Non-pigmented ciliary epithelial cell (primary cell): ENCODE measurements at places on chromosomes 11 and 22.
A peak's percentile ranks its signal among the peaks of the same experiment; 100 is the strongest.

GRCh38 chr11:66419825-66420224 lies 1.0 kb upstream of the NPAS4 start:
- DNase-seq, result no peak

GRCh38 chr11:75107187-75107586 lies 10.5 kb upstream of the OR2AT4 start:
- no peak for DNase-seq

DNA sequence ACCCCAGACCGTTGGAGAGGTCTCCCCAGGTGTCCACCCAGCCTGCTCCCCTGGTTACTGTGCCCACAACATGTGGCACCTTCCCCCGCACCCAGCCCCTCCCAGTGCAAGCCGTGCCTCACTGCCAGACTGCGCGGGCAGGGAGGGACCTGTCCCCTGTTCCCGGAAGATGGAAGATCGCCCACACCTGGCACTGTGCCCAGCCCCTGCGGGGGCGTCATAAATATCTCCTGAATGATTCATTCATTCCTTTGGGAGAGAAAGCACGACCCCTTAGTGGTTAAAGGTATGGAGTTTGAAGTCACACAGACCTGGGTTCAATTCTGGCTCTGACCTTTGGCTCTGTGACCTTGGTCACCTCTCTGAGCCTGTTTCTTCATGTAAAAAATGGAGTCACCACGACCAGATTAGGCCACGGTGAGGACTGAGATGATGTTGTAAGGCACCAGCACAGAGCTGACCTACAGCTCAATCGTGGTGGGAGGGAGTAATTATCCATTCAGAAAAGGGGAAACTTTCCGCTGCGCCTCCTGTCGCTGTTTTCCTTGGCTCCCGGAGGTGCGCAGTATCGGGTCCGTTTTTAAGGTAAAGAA lies 497 bp upstream of the SYT12 start:
- peak; percentile 27 for DNase-seq

DNA sequence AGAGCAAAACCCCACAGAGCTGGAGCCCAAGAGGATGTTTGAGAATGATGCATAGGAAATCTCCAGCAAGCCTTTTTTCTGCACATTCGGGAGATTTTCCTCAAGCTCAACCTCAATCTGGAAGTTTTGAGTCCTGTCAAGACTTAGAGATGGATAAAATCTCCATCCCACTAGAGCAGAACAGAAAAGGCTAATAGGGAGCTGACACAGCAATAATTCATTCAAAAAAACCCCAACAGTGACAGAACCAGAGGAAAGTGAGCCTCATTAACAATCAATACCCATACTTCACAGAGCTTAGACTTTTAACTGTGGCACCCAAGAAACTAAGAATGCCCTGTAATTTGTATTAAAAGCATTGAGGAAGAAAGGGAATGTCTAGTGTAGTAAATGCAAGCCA lies 115.9 kb upstream of the BDNF start:
- no peak for DNase-seq

GRCh38 chr11:129590753-129591475 lies 215.3 kb downstream of the BARX2 start:
- no peak for DNase-seq

GRCh38 chr11:78744949-78745348 lies 170.3 kb upstream of the NARS2 start:
- no peak for DNase-seq

DNA sequence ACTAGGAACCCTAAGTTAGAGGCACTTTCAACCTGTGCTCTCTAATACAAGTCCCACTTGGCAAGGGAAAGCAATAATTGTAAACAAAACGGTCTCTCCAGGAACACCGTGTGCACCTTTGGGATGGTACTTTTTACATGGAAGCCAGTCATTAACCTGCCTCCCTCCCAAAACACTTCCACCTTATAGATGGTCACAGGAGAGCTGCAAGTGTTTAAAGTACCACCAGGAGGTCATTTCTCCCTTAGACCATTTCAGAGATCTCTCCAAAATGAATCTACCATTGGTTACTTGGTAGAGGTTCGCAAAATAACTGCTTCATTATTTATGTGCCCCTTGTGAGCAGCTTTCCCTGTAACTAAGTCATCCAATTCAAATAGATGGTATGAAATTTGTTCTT lies 375.3 kb downstream of the DYNC2H1 start:
- DNase-seq, result no peak

GRCh38 chr11:34809191-34810106 lies 106.7 kb downstream of the APIP start:
- DNase-seq, result peak; percentile 4

- DNase-seq, result no peak
These were observed 23.6 kb upstream of the CDON start for GRCh38 chr11:126086248-126086647.

DNA sequence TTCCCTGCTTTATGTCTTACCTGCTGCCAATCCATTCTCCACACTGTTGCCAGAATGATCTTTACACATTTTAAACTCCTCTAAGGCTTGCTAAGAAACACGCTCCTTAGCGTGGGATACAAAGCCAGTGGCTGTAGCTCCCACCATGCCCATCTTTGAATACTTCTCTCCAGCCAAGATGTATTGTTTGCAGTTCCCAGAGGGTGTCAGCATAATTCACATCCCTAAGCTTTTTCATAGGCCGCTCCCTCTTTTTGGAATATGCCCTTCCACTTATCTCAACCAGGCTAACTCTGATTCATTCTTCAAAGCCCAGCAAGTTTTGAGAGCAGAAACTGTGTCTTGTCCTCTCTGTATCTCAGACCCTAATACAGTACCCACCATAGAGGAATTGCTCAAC lies 8.1 kb upstream of the UPK2 start:
- DNase-seq, result no peak
